Activated naive CD8-positive, alpha-beta T cell treated with anti-CD3 and anti-CD28 coated beads, Interleukin-2, amount 10 ng/mL, durations not matched to agents 7 days and 5 days (primary cell): ENCODE measurements at places on chromosomes 12 and 14. TPM values are rescaled to one million over a fixed set of nuclear protein-coding genes. Genes with fewer than 3 reads are reported as not detected.

- no peak for DNase-seq
Measured at GRCh38 chr12:1591034-1591433, 3.3 kb downstream of the FBXL14 start.

Gene PEBP1
- total RNA-seq, result 95.8 TPM

DNA sequence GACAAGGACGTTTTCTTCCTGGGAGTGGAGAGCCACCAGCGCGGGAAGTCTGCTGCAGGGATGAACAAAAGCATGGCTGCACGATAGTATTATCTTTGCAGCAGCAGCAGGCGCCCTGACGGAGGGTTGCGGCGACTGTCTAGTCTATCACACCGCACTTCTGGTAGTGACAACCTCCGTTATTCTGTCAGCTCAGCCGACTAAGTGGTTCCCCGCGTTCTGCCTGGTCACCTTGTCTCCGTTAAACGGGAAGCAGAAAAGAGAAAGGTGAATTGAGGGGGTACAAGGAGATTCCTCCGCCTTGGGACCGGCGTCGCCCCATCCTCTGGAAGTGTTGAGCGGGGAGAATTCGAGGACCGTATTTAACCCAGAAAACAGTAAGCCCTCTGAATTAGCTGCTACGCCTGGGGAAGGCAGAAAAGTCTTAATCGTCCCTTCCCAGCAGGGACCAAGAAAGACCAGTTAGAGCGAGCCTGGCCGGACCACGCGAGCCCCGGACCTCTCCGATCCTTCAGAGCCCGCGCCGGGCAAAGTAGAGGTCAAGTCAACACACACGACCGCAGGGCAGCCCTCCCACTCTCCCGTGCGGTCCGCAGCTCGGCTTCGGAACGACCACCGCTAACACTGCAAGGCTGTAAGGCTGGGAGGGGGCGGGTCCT is 536 bp upstream of the DAAM1 start:
- no peak for DNase-seq

- DNase-seq, result no peak
Measured at GRCh38 chr12:6383572-6384498, at the start of gene LTBR. LTBR (plus strand) TSS chr12:6384162; CDS start chr12:6384359, 197 bp downstream.

Gene GLT8D2
- not detected for total RNA-seq

DNA sequence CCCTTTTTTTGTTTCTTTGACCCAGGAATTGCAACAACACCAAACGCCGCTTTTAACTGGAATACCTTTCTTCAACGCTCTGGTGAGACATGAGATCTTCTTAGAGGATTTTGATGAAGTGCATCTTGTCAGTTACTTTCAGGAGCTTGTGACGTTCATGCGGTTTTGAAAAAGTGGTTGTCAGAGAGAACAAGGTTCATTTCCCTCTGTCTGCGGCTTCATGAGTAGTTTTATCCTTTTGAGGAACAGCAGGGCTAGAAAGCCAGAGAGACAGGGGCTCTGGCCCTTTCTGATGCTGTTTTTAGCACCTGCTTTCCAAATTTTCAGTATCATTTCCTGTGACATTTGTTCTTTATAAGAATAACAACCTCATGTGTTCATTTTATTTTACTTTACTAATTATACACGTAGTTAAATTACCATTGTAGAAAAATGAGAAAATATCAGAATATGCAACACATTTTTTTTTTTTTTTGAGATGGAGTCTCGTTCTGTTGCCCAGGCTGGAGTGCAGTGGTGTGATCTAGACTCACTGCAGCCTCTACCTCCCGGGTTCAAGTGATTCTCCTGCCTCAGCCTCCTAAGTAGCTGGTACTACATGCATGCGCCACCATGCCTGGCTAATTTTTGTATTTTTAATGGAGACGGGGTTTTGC is 61.8 kb downstream of the GLT1D1 start:
- no peak for DNase-seq

DNA sequence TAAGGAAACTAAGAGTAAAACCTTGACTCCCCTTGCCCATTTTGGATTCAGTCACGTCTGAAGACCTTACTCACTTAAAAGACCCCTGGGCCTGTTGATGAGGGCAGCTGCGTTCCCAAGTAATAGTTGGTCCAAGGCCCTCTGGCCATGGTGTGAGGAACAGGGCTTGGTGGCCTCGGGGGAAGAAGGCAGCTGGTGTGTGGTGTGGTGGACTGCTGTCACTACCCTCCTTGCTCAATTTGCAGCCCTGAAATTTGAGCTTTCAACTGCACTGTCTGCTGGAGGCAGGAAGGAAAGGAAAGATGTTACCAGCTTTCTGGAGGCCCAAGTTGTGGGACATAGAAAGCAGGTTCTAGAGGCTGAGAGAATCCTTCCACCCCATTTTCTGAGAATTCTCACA is 128.2 kb downstream of the SLC38A6 start:
- no peak for DNase-seq

- peak; percentile 58 for DNase-seq
Measured at GRCh38 chr12:124774462-124775167, 89.0 kb downstream of the SCARB1 start.

Gene AKAP5
- 1.7 TPM for total RNA-seq

- DNase-seq, result no peak
Measured at GRCh38 chr14:86296173-86296572, 766.2 kb downstream of the FLRT2 start.

- no peak for DNase-seq
Measured at GRCh38 chr14:34971381-34971780, 11.4 kb upstream of the SRP54 start.

DNA sequence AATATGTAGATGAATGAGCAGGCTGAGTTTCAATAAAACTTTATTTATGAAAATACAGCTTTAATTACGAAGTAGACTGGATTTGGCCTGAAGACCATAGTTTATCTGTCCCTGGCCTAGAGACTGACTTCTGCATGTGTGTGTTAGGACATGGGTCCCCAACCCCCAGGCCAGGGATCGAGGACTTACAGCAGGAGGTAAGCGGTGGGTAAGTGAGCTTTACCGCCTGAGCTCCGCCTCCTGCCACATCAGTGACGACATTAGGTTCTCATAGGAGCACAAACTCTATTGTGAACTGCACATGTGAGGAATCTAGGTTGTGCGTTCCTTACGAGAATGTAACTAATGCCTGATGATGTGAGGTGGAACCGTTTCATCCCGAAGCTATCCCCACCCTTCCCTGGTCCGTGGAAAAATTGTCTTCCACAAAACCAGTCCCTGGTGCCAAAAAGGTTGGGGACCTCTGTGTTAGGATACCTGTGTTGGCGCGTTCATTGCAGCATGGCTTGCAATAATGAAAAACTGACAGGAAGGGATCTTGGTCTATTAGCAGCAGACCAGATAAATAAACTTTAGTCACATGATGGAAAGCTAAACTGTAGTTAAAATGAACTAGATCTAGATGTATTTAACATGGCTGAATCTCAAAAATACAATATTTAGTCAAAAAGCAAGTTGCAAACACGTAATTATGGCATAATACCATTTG is 4.1 kb downstream of the GLRX5 start:
- no peak for DNase-seq

GRCh38 chr14:53793790-53794505 is 162.7 kb downstream of the BMP4 start:
- no peak for DNase-seq

- DNase-seq, result no peak
Measured at GRCh38 chr12:5723711-5724252, 221.3 kb downstream of the ANO2 start.

DNA sequence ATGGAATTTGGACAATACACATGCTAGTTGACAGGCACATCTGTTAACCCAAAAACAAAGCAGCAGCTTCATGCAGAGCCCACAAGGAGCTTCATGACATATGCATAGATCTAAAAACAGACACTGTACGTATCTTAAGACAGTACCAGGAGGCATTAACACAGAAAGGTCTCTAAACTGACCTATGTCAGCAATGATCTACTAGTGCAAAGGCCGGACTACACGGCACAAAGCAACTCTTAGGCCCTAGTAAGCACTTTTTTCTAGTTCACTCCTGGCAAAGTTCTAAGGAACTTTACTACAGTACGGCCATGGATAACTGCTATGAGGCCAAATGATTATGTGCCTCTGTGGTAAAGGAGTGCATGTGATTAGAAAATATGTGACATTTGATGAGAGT is 8.4 kb upstream of the KANSL2 start:
- no peak for DNase-seq

GRCh38 chr12:76643438-76643837 is 83.9 kb upstream of the OSBPL8 start:
- no peak for DNase-seq

DNA sequence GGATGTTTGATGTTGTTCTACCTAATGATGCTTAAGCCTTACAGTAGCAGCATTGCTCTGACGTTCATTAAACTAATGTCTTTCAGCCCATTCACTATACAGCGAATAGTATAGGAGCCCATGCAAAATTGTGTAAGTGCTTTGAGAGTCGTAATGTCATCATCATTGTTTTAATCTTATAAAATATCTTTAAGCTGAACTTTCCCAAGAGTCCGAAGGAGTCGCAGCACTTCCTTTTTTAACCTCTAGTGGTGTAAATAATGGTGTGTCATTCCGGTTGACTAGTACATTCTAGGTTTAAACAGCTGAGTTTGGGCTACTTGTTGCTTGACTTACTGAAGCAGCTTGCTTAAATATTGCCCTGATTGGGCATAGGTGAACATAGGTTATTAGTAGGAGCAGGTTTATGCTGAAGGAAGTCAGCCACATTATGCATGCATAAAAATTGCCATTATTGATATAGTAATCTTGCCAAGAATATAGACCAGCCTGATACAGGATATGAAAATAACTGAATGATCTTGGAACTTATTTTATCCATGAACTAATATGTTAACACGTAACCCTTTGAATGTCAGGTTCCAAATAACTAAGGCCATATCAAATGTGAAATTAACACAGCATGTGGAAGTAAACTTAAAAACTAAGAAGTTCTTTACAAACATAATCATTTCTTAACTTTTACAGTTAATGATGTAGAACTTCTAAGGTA is 2.6 kb downstream of the WNK1 start:
- DNase-seq, result no peak

DNA sequence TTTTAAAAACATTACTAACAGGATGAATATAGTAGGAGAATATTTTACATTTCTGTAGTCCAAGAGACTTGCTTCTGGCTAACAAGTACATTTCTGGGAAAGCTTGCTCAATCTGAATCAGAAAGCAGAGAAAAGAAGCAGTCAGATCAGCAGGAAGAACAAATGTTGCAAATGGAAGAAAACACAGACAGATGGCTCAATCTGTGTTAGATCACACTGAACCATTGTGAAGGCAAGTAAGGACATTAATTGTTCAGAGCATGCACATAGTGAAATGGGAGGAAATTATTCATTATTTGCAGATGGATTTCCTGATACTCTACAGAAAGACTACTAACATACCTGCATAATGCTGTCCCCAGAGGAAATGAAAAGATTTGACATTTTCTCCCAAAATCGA is 65.2 kb upstream of the CNOT2 start:
- DNase-seq, result no peak

DNA sequence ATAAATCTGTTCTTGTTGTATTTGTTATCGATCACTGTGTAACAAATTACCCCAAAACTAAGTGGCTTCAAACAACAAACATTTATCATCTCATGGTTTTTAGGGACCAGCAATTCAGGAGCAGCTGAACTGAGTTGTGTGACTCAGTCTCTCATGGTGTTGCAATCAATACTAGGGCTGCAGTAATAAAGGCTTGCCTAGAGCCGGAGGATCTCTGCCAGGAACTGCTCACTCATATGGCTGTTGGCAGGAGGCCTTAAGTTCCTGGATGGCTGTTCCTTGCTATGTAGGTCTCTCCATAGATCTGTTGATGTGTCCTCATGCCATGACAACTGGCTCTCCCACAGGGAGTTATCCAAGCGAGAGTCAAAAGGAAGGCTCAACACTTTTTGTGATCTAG is 3.8 kb upstream of the PSMC6 start:
- DNase-seq, result no peak

GRCh38 chr12:85441741-85442140 is 161.7 kb downstream of the ALX1 start:
- DNase-seq, result no peak

Gene AKAP6
- 1.8 TPM for total RNA-seq

DNA sequence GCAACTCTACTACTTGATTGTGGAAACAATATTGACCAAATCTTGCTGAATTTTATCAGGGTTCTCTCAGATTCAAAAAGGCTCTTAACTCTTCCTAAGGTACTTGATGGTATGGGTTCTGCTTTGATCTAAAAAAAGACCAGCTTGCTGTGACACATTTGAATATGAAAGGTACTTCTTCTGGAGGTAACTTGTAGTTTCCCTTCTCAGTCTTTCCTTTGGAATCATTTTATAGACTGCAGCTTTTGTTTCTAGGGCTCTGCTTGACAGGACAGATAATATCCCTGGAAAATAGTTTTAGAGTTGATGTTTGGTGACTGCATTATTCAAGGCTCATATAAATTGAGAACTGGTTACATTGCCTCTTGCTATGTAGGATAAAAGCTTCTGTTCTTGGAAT is 251.9 kb downstream of the FUT8 start:
- DNase-seq, result no peak

- no peak for DNase-seq
Measured at GRCh38 chr14:95419569-95419968, 96.9 kb downstream of the SYNE3 start.

DNA sequence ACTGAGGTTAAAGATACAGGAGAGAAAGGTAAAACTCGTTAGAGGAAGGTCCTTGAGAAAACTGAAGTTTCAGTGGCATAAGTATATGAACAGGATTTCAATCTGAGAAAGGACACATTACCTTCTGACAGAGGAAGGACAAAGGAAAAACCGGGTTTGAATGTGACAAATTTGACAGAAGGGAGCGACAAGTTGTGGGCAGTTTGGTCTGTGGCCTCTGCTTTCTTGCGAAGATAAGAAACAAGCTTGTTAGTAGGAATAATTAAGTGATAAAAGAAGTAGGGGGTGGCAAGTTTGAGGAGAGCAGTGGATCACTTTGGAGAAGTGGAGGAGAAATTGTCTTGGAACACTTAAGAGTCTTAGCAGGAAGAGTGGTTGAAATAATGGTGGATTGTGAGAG is 5.1 kb downstream of the MON2 start:
- DNase-seq, result no peak

Gene DHRS4L2
- total RNA-seq, result 17.7 TPM
